ENCODE measurements at places on chromosomes 4 and X.
A peak's percentile ranks its signal among the peaks of the same experiment; 100 is the strongest.

- DNase-seq: no peak
Measured at GRCh38 chr4:11326021-11326420, 102.7 kb downstream of the HS3ST1 start.

DNA sequence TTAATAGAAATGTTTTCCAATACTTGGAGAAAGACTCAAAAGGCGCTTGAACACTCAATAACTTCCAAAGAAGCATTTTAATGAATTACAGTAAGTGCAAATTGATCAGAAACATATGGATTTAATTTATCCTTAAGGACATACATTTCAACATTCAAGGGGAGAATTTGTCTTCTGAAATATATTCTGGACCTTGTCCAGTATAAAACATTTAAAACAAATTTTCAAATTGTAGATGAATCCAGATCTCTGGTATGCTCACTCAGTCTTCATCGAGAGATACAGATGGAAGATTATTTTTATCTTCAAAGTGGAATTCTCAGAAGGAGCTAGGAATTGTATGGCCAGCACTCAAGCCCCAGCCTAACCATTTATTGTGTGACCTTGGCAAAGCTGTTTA lies 310.4 kb downstream of the ZNF674 start:
- DNase-seq: no peak

GRCh38 chrX:37712458-37712857 lies 26.9 kb downstream of the XK start:
- no peak for DNase-seq

GRCh38 chr4:180610324-180610723 lies 1632.9 kb upstream of the TENM3 start:
- no peak for DNase-seq

GRCh38 chr4:185358959-185359358 lies 36.8 kb downstream of the LRP2BP start:
- DNase-seq: no peak

GRCh38 chr4:150664935-150665334 lies 83.0 kb downstream of the MAB21L2 start:
- DNase-seq: no peak

- peak; percentile 26 for DNase-seq
Measured at GRCh38 chr4:123506011-123506695, 109.6 kb downstream of the SPRY1 start.

- DNase-seq: no peak
Measured at GRCh38 chrX:11190745-11191510, 79.8 kb downstream of the HCCS start.

DNA sequence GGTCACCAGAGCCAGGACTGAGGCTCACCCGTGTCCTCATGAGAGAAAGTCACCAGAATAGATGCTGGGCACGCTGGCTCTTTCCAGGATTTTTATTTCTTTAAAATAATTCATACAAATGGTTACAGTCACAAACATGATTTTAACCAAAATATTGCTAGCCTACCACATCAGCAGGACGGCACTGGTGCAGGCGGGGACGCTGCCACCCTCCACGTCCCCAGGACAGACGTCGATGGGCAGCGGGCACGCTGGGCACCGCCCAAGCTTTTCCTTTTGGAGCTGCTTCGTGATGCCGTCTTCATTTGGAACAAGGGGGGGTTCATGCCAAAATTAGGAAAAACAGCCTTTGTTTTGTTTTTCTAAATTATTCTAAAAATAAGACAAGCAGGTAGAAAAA lies 37.6 kb downstream of the CTBP1 start:
- no peak for DNase-seq

DNA sequence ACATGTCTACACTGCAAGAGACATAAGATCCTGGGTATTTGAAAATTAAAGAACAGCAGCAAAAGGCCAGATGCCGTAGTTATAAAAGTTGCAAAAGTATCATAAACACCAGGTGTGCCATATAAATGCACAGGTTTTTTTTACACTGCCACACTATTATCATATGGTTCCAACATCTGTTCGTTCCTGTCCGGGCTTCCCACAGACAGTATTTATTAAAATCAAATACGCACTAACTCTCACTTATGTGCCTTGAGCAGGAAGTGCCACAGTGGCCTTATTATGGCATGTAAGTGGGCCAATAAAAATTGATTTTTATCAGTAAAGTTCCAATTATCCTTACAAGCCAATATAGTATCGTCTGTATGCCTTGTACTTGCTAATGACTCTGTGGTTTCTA lies 873.2 kb downstream of the RPA4 start:
- no peak for DNase-seq

- no peak for DNase-seq
Measured at GRCh38 chr4:180947425-180947824, 1295.8 kb upstream of the TENM3 start.

DNA sequence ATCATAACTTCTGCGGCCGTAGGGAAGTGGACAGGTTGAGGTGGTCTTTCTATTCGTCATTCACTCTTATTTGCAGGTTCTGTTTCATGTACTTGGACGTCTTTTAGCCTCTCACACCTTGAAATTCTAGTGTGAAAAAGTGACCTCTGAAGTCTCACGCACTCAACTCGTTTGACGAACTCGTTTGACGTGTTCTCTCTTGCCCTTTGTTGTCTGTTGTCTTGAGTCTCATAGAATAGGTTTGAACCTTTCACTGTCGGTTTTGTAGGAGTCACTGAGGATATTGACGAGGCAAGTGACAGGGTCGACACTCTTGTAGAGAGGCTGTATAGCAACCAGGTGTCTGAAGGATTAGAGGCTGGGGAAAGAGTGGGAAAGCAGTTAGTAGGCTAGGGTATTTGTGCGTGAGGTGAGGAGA lies 1.1 kb upstream of the PGRMC2 start:
- no peak for DNase-seq

- DNase-seq: no peak
Measured at GRCh38 chr4:184861047-184861446, 35.3 kb upstream of the ACSL1 start.

- DNase-seq: no peak
Measured at GRCh38 chr4:152606753-152607152, 70.9 kb upstream of the FBXW7 start.

DNA sequence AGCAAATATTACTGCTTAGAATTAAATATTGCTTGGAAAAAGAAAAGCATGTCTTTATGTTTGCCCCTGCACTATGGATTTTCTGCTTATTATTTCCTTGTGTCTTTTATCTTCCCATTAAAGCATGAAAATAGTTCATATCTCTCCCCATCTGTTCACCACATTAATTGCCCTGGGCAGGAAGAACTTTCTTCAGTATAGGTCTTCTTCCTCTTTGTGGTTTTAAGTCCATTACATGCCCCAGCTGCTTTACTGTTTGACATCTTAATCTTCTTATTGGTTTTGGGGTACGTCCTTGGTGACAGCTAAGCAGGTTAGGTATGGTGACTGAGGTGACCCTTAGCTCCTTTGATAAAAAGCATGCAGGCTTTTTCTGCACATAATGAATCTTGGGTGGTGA lies 157.3 kb downstream of the AASDH start:
- no peak for DNase-seq

GRCh38 chr4:179989975-179990374 lies 2253.2 kb upstream of the TENM3 start:
- no peak for DNase-seq

DNA sequence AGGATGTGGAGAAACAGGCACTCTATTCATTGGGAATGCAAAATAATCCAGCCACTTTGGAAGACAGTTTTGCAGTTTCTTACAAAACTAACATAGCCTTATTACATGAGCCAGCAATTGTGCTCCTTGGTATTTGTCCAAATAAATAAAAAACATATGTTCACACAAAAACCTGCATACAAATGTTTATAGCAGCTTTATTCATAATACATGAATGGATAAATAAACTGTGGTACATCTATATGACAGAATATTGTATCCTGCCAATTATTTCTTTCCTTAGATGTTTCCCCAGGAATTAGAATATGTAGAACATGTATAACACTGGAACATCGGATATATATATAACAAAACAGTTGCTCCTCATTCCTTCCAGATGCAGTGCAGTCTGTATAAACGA lies 57.7 kb upstream of the VEGFC start:
- DNase-seq: no peak

- DNase-seq: no peak
Measured at GRCh38 chrX:47178337-47178736, 15.3 kb upstream of the UBA1 start.

- no peak for DNase-seq
Measured at GRCh38 chrX:153693216-153694086, 5.7 kb downstream of the SLC6A8 start.

- DNase-seq: peak; percentile 43
Measured at GRCh38 chr4:8848507-8849265, 23.0 kb downstream of the HMX1 start.

GRCh38 chr4:154485127-154485773 lies 6.3 kb downstream of the DCHS2 start:
- no peak for DNase-seq

DNA sequence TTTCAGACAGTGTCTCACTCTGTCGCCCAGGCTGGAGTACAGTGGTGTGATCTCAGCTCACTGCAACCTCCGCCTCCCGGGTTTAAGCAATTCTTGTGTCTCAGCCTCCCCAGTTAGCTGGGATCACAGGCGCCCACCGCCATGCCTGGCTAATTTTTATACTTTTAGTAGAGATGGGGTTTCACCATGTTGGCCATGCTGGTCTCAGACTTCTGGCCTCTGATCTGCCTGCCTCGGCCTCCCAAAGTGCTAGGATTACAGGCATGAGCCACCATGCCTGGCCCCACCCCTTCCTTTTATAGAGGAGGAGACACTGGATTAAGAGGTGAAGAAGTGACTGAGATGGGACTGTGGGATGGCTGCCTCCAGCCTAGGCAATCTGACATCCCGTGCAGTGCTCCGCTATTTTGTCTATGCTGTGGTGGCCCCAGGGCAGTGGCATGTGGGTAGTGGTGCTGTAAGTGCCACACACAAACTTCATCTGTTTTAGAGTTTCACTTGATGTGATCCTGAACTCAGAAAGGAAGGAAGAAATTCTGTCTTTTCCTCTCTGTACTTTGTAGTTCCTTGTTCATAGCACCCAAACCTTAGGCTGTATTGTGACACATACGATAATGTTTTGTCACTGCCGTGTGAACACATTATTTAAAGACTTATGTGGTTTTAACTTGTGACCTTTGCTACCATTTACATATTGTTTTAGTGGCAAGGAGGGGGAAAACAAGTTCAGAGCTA lies 48.9 kb downstream of the FNIP2 start:
- DNase-seq: no peak

- no peak for DNase-seq
Measured at GRCh38 chr4:161926033-161926828, 237.6 kb downstream of the FSTL5 start.

DNA sequence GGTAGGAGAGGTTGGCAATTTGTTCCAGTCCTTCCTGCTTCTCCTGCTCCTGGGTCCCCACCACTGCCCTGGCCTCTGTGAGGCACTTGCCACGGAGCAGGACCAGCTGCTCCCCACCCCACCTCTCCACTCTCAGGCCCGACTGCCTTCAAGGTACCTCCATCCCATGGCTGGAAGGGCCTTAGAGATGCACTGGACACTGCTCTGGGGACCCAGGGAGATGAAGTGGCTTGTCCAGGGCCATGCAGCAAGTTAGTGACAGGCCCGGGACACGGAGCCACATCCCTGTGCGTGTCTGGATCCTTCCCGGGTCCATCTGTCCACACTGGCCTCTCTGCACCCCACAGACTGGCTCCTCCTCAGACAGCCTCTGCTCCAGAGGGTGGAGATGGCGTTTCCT lies 105.3 kb downstream of the CPZ start:
- peak; percentile 24 for DNase-seq

- no peak for DNase-seq
Measured at GRCh38 chr4:158949099-158949498, 153.8 kb upstream of the RAPGEF2 start.

GRCh38 chr4:139622901-139623381 lies 42.7 kb upstream of the MGST2 start:
- DNase-seq: no peak

DNA sequence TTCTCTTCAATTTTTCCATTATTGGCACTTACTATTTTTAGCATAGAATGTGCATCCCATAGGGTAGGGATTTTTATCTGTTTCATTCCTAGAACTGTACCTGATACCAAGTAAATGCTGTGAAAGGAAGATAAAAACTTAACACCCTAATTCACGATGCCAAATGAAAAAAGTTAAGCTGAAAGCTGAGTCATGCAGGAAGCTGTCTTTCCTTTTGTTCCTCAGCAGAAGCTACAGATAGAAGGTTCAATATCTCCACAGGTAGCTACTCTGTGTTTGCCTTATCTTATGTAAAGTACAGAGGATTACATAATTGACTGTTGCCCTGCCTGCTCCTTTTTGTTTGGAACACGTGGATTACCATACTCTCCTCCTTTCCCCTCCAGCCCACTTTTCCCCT lies 77.0 kb downstream of the LRP2BP start:
- peak; percentile 39 for DNase-seq

DNA sequence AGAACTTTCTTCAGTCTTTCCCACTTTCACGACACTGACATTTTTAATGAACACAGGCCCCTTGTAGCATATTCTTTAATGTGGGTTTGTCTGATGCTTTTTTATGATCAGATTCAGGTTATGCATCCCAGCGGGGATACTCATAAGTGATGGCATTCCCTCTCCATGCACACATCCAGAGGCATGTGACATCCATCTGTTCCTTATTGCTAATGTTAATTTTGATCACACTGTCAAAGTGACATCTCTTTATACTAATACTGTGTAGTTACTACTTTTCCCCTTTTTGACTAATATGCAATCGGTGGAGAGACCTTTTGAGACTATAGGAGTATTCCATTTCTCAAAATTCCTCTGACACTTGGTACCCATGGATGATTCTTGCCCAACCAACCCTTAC lies 43.8 kb upstream of the HS3ST1 start:
- no peak for DNase-seq

GRCh38 chrX:17976955-17977354 lies 115.9 kb upstream of the RAI2 start:
- no peak for DNase-seq

GRCh38 chrX:39896951-39897740 lies 200.6 kb downstream of the BCOR start:
- peak; percentile 88 for DNase-seq

GRCh38 chr4:628311-628741 lies 3.0 kb downstream of the PDE6B start:
- peak; percentile 59 for DNase-seq

DNA sequence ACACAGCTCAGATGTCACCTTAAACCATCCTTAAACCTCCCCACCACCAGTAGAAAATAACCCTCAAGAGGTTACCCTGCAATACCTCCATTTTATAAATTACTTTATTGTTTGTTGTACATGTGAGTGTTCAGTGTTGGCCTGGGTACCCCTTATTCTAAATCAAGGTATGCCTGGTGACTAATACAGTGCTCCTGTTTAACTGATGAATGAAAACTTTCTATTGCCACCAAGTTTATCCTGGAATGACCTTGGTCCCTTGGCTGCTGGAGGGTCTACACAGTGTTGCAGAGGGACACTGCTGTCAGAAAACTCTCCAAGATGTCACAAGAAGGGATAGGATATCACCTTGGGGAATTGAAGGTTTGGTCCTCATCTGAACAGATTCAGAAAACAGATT lies 7.3 kb upstream of the TXLNG start:
- DNase-seq: no peak

DNA sequence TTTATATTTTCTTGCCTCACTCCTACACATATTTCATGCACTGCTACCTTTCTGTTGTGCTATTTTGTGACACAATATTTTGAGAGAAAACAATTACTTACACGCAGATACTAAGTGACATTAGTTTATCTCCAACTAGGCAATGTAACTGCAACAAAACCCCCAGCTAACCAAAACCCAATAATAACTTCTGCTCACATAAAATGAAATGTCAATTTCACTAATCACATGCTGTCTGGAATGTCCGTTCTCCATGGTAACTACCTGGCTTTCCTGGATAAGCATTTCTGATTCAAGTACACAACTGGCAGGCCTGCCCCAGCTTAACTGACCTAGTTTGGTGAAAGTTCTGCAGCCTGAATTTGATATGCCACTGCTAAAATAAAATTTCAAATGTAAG lies 313.5 kb downstream of the TMA16 start:
- DNase-seq: no peak

Measured in H7 (cell line).